ENCODE measurements at places on chromosomes 2 and 18. TPM values are rescaled to one million over a fixed set of nuclear protein-coding genes. Genes with fewer than 3 reads are reported as not detected.

The MAPRE2 gene
- 164 TPM for total RNA-seq

The GPR45 gene
- not detected for total RNA-seq

The CPLX4 gene
- not detected for total RNA-seq

The SERPINB11 gene
- total RNA-seq, result not detected

The PLA2R1 gene
- total RNA-seq, result 3.0 TPM

The PAX3 gene
- 0.19 TPM for total RNA-seq

The MYO3B gene
- 0.05 TPM for total RNA-seq

The ACTR1B gene
- 77.6 TPM for total RNA-seq

The R3HDM1 gene
- total RNA-seq, result 21.2 TPM

The ATP6V1C2 gene
- 0.24 TPM for total RNA-seq

The CLIP4 gene
- total RNA-seq, result 33.0 TPM

The RNF25 gene
- total RNA-seq, result 17.5 TPM

Measured in cardiac septum (tissue), 1 donor.